ENCODE measurements at places on chromosomes 1 and 21. TPM values are rescaled to one million over a fixed set of nuclear protein-coding genes. Genes with fewer than 3 reads are reported as not detected.

Gene KCNJ10
- polyA plus RNA-seq: not detected

Gene PLA2G5
- not detected for polyA plus RNA-seq

Gene KCNQ4
- not detected for polyA plus RNA-seq

Gene HSF2BP
- polyA plus RNA-seq: not detected

Gene OR2T11
- polyA plus RNA-seq: not detected

Gene S100A14
- not detected for polyA plus RNA-seq

Gene KANK4
- polyA plus RNA-seq: not detected

Gene GLMN
- 12.5 TPM for polyA plus RNA-seq

Gene GBP1
- polyA plus RNA-seq: 54.3 TPM

Gene TMOD4
- polyA plus RNA-seq: not detected

Gene PTGER3
- 0.20 TPM for polyA plus RNA-seq

Gene MYBPHL
- polyA plus RNA-seq: not detected
